Fibroblast of the aortic adventitia (primary cell): ENCODE measurements at places on chromosomes 7 and 10.
A peak's percentile ranks its signal among the peaks of the same experiment; 100 is the strongest.

DNA sequence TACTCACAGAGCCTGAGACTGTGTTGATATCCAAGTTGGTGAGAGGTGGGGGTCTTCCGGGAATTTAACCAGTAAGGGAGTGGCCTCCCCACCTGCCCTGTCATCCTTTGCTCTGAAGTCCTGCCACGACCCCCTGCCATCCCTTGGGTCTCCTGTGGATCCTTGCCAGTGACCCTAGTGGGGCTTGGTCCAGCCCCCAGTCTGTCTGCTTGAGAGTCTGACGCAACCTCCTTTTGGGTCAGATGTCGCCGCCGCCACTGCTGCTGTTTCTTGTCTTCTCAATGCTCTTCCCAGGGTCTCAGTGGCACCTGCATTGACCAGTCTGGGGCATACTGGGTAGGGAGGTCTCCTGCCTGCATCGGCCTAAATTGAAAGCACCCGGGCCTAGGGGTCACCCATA lies 28.8 kb downstream of the PAX2 start:
- DNase-seq = no peak

DNA sequence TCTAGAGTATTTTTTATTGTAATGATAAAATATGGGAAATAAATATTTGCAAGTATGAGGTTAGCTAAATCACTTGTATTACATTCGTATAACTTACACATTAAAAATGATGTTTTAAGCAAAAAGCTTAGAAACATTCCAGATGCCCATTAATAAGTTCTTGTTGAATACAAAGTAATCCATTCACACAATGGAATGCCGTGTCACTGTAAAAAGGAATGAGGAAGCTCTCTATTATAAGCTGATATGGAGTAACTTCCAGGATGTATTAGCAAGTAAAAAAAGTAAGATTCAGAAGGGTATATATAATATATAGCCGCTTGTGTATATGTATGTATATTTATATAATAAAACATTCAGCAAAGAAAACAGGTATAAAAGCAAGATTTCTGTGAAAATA lies 412.8 kb upstream of the MTPN start:
- no peak for DNase-seq

- peak; percentile 62 for DNase-seq
These were observed 10.8 kb downstream of the PRPS1L1 start for GRCh38 chr7:18016547-18017444.

DNA sequence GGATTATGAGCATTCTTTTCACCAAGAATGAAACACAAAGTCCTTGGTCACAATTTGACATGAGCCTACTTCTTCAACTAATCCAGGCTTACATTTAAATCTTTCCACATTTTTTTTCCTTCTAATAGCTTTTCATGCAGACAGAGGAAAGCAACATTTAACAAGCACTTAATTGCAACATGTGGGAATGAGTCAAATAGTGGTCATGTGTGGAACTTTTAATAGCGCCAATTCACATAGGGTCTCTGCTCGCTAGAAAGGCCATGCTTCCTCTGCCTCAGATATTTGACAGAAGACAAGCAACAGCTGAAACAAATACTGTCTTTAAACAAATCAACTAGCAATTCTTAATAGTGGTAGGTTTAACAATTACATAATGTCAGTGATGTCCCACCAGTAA lies 285.9 kb upstream of the ETV1 start:
- DNase-seq = no peak

- DNase-seq = no peak
These were observed 1.2 kb upstream of the SDHAF3 start for GRCh38 chr7:97116308-97116707.

DNA sequence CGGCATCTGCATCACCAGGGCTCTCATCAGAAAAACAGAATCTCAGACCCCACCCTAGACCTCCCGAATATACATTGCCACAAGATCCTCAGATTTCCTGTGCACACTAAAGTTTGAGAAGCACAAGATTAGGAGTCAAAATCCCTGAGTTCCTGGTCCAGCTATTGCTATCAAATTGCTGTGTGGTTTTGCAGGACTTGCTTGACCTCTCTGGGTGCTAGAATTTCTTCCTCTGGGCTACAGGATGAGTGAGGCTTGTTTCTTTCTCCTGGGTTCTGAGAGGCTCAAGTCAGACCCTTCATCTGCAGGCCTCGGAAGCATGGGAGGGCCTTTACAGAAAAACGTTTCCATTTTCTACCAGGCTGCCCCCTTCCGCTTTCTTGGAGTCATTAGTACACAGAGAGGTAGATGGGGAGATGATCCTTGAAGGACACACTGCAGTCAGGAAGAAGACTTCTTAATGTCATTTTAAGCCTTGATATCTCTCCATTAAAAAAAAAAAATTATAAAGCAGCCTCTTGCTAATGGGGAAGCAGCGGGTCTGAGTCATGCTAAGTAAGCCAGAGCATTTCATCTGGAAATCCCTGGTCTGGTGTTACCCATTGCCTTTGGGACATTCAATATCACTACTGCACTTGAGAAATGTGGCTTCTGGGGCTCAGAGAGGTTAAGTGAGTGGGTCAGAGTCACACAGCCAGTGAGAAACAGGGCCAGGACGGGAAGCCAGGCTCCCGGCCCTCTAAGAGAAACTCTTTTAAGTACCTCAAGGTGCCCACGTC lies 173.5 kb downstream of the KCNMA1 start:
- DNase-seq = peak; percentile 25

GRCh38 chr7:135602304-135602703 lies 44.6 kb downstream of the NUP205 start:
- DNase-seq = peak; percentile 88

DNA sequence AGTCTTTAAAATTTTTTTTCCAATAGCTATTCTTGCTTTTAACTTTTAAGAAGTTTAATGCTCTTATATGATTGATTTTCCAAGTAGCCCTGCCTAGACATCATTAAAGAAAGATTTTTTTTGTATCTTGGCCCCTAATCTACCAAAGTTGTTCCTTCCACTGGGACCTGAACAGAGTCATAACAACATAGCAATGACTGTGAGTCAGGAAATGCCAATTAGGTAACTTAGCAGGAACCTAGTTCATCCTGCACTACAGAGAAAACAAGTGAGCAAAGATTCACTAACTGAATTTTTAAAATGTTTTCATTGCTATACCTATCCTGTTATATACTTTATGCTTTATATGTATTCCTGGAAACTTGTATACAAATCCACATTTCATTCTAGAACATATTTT lies 284.7 kb downstream of the BICC1 start:
- DNase-seq = no peak

DNA sequence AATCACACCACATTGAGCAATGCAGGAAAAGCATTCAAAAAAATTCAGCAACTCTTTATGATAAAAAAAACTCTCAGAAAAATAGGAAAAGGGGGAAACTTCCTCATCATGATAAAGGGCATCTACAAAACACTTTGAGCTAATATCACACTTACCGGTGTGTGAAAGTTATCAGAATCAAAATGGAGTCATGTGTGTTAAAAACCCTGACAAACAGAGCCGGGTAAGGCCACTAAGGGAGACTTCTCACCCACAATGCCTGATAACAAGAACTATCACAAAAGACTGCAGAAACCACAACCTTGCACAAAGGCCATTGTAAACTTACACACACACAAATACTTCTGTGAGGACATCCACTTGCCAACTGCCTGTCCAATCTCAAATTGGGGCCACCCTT lies 34.8 kb upstream of the SMARCD3 start:
- no peak for DNase-seq

DNA sequence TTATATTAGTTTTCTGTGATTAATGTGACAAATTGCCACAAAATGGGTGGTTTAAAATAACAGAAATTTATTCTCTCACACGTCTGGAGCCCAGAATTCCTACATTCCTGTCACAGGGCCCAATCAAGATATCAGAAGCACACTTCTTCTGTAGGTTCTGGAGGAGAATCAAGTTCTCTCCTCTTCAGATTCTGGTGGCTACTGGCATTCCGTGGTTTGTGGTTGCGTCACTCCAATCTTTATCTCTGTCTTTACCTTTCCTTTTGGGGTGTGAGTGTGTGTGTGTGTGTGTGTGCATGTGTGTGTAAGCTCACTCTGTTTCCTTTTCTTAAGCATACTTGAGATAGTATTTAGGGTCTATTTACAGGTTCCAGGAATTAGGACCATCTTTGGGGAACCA lies 115.5 kb upstream of the DKK1 start:
- peak; percentile 46 for DNase-seq

DNA sequence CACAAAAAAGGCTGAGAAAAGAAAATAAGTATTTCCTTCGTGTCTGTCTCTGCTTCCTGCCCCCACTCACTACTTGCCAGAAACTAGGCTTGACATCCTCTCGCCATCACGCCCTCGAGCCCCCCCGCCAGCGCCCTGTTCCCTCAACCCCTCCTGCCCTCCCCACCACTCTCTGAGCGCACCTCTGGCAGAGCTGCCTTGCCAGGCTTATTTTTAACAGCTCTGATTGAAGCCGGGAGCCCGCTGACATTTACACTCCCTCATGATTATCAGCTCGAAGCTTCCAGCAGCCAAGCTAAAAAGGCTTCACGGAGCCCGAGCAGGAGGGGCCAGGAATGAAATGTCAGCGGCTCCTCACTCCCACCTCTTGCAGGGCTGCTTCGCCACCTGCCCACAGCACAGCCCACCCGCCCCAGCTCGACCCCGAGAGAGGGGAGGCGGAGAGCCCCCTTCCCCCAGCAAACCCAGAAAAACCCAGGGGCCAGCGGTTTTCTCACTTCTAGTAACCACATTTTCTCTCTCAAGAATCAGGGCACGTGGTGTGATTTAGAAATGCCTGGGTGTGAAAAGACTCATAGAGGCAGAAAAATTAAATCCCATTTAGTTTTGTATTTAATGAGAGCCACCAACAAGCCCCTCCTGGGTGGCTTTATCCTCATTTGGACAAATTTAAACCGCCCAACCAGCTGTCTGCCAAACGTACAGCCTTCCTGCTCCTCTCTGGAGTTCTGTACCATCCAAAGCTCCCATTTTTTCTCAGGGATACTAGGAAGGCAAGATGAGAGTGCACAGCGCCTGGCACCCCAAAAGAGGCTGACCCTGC lies 89.3 kb downstream of the SLIT1 start:
- DNase-seq = no peak

GRCh38 chr10:110065269-110065668 lies 57.5 kb downstream of the ADD3 start:
- no peak for DNase-seq

- DNase-seq = peak; percentile 90
These were observed 39.8 kb upstream of the ZNF37A start for GRCh38 chr10:38054361-38054797.

DNA sequence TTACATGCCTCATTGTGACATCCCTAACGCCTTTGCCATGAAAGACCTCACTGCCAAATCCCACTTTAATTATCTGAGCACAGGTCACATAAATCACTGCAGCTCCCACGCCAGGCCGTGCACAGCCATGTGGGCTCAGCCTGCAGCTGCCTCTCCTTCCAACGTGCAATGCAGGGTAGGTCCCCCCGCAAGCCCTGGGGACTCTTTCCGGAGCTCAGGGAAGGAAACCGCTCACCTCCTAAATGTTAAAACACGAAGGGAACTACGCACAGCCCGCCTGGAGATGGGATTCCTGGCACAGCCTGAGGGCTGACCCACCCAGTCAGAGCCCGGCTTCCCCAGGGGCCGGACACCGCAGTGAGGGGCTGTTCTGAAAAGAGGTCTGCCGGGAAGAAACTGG lies 128.0 kb downstream of the MAD1L1 start:
- DNase-seq = no peak

DNA sequence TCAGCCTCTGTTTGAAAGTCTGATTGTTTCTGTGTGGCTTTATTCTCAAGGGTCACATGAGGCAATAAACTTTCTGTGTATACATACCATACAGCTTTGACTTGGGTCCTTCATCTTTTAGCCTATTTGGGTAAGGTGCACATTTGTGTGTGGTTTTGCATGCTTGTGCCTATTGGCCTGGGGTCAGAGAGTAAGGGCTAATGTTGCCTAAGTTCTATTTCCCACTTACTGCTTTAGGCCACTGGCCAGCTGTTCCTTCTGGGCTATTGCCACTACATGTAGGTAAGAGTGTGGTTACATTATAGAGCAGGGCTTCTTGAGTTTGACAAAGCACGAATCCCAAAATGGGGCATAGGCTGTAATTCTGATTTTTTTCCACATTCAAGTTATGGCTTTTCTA lies 21.8 kb downstream of the BBIP1 start:
- no peak for DNase-seq

- peak; percentile 59 for DNase-seq
These were observed 8.6 kb upstream of the ELFN1 start for GRCh38 chr7:1661461-1661860.

DNA sequence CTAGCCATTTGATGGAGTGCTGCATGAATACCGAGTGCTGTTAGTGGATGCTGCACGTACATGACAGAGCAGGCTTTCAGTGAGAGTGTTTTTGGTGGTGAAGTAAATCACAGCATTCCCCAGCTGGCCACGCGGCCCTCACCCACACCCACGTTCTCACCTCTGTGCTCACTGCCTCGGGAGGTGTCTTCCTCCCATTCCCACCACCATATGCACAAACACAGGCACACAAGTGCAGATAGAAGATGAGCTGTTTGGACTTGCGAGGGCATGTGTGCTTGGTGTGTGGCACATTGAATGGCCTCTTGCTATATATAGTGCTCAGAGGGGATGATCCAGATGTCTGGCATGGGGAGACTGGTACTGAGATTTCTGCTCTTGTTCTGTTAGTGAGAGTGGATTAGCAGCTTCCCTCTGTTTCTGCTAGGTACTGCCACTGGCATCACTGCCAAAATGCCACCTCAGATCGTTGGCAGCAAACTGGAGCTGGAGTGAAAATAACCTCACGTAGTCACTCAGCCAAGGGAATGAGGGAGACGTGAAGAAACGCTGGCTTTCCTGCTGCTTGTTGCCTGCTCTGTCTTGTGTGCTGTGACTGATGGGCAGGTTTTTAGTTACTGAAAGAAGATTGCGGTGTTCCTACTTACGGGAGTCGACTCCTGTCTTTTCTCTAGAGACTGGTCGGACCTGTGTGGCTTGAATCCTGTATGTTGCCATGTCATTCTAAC lies 19.1 kb downstream of the DNAJB6 start:
- DNase-seq = peak; percentile 33

DNA sequence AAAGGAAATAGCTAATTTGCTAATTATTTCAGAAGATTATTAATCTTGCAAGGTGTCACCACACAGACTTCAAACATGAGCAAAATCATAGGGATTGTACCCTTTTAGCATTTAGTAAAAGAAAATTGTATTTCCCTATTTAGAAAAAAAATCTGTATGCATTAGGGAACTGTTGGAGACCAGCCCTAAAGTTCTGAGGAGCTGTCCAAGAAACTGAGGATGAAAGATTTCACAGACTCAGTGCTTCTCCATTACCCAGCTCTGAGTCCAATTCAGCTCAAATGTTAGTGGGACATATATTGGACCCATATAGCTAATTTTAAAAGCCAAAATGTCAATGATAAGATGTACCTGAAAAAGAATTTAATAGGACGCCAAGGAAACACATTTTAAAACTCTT lies 271.7 kb downstream of the SNX10 start:
- DNase-seq = no peak

GRCh38 chr10:127017541-127018297 lies 112.5 kb downstream of the DOCK1 start:
- no peak for DNase-seq

DNA sequence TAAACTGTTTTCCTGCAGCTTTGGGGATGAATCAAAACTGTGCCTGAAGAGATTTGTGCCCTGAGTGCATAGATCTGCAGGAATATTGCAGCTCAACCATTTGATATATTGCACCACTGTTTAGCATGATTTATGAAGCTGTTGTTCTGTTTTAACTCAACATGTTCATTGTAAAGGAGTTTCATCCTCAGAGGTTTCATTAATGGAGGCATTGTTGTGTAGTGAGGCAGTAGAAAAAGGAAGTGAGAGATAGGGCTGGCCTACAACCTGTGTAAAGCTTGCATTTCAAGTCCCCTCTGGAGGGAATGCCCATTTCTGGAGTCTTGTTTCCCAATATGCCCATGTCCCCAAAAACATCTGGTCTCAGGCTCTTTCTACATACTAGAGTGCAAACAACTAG lies 67.5 kb downstream of the DNAJC12 start:
- no peak for DNase-seq
